Activated CD8-positive, alpha-beta memory T cell treated with anti-CD3 and anti-CD28 coated beads, Interleukin-2, amount 50 U/mL, for 48 hours (primary cell): ENCODE measurements at places on chromosomes 5 and 9.

GRCh38 chr5:78009937-78010527 is 233.9 kb upstream of the TBCA start:
- no peak for DNase-seq

GRCh38 chr5:106732624-106733023 is 938.1 kb downstream of the EFNA5 start:
- DNase-seq: no peak

- DNase-seq: no peak
These were observed 88.8 kb downstream of the TLE4 start for GRCh38 chr9:79660615-79661014.

GRCh38 chr5:11564706-11565105 is 339.5 kb downstream of the CTNND2 start:
- DNase-seq: no peak

GRCh38 chr9:134517069-134517680 is 124.4 kb upstream of the COL5A1 start:
- DNase-seq: no peak

GRCh38 chr9:110327716-110328115 is 9.9 kb downstream of the TXNDC8 start:
- no peak for DNase-seq

DNA sequence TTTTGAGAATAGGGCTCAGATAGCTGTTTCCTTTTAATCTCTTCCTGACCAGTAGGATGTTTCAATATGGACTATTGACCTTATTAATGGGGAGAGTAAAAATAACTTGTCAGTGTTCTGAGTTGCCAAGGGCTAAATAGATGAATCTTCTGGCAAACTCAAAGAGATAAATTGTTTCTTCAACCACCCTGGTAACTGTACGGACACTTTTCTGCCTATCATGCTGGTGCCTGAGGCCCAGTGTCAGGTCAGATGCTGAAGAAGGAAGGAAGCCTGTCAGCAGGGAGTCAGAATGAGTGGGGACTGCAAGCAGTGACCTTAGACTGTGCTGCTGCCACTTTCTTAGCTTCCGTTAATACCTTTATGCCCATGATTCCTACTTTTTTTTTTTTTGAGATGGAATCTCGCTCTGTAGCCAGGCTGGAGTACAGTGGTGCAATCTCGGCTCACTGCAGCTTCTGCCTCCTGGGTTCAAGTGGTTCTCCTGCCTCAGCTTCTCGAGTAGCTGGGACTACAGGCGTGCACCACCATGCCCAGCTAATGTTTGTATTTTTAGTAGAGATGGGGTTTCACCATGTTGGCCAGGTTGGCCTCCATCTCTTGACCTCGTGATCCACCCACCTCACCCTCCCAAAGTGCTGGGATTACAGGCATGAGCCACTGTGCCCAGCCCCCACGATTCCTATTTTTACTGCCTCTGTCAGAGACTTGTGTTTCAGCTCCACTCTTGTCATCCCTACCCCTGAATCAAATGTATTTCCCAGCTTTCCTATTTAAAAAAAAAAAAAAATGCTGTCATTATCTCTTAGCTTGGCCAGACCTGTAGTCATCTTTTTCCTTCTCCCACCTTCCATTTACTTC is 33.7 kb downstream of the TGFBR1 start:
- no peak for DNase-seq

GRCh38 chr5:100800562-100800961 is 102.5 kb downstream of the ST8SIA4 start:
- no peak for DNase-seq

DNA sequence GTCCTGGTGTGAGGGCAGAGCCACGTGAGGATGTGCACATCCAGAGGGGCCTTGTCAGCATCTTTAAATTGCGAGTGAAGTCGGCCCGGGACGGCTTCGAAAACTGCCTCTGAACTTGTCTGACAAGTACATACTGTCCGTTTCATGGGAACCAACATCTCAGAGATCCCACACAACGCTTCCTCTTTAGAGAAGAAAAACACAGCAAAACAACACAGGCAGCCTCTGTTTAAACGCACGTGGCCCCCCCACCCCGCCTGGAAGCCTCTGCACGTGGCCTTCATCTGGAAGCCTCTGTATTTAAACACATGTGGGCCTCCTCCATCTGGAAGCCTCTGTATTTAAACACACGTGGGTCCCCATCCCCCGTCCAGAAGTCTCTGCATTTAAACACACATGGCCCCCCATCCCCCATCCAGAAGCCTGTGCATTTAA is 29.2 kb downstream of the CEP72 start:
- no peak for DNase-seq

DNA sequence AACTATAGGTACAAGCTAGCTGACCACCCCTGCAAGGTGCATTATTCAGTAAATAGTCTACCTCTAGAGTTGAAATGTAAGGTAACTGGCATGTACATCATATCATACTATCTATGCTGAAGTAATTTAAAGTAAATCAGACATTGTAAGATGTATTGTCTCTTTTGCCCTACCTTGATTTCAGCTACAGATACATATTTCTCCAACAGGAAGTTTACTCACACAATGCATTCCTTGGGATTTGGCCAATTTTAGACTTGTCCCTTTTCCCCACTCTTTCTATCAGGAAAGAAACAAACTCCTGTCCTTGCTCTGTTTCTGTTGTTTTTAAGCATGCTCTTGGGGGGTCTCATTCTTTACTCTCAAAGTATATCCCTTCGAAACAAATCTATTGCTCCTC is 58.5 kb upstream of the TSLP start:
- DNase-seq: no peak
